ENCODE measurements at places on chromosomes 6 and 20. TPM values are rescaled to one million over a fixed set of nuclear protein-coding genes. Genes with fewer than 3 reads are reported as not detected.

Gene CLPSL2
- polyA plus RNA-seq, result not detected

Gene TRERF1
- polyA plus RNA-seq, result 3.2 TPM

Gene KCNK17
- polyA plus RNA-seq, result not detected

Gene MACROD2
- 0.33 TPM for polyA plus RNA-seq

Gene C4A
- 9.9 TPM for polyA plus RNA-seq

Gene MICB
- 9.9 TPM for polyA plus RNA-seq

Gene CAP2
- 8.5 TPM for polyA plus RNA-seq

Gene TUBB2A
- 169 TPM for polyA plus RNA-seq

Gene TGM3
- polyA plus RNA-seq, result not detected

Gene BEND6
- 9.2 TPM for polyA plus RNA-seq

Gene TNNC2
- polyA plus RNA-seq, result 1.1 TPM

Gene SOX4
- 5.5 TPM for polyA plus RNA-seq
